ENCODE measurements at places on chromosomes 2 and 18.
A peak's percentile ranks its signal among the peaks of the same experiment; 100 is the strongest.

DNA sequence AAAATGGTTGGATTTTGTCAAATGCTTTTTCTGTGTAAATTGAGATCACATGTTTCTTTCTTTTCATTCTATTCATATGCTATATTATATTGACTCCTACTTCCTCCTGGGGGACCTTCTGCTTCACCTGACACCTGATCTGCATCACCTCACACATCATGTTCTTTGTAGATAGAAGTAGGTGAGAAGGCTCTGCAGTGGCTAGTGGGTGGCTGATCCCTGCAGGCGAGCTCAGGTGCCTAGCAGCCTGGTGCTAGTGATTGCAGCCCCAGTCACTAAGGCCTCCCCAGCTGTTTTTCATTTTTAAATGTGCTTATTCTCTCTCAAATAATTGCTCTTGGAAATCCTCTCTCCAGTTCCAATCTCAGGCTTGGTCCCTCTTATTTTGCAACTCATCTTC is 33.6 kb downstream of the MC4R start:
- DNase-seq, result no peak

GRCh38 chr2:71460595-71461303 is 7.4 kb downstream of the DYSF start:
- DNase-seq, result peak; percentile 33

- peak; percentile 33 for DNase-seq
Measured at GRCh38 chr2:16665748-16666448, at the start of gene CYRIA. Gene CYRIA (minus strand): TSS chr2:16665834. CDS start chr2:16588119, 77,715 bp downstream.

DNA sequence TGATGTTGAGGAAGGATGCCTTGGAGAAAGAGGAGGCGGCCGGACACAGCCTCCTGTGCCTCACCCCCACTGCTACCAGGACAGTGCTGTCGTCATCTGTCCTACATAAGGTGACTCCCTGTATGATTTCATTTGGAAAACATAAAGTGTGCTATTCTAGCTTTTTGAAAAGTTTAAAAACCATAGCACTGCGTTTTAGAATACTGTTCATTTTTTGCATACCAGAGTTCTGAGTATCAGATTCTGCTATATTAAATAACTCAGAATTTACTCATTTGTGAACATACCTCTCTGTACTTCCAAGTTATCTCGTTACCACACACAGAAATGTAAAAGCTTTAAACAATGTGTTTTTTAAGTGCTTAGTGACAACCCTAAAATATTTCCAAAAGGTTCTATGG is 302.9 kb downstream of the LRRTM1 start:
- DNase-seq, result no peak

DNA sequence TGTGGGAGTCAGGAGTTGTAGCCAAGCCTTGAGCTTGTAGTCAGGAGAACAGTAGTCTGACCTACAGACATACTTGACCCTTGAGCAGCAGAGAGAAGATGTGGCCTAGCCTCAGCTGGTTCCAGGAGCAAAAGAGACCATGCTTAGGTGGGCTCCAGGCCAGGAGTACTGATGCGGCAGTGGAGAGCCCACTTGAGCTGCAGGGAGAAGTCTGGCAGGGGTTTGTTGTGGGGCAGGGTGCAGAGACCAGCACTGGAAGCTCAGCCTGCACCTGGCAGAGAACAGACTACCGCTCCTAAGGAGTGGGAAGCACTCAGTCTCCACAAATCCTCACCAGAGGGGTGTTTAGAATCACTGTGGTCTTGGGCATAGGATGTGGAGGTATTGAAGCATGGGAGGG is 197.9 kb downstream of the TPGS2 start:
- no peak for DNase-seq

DNA sequence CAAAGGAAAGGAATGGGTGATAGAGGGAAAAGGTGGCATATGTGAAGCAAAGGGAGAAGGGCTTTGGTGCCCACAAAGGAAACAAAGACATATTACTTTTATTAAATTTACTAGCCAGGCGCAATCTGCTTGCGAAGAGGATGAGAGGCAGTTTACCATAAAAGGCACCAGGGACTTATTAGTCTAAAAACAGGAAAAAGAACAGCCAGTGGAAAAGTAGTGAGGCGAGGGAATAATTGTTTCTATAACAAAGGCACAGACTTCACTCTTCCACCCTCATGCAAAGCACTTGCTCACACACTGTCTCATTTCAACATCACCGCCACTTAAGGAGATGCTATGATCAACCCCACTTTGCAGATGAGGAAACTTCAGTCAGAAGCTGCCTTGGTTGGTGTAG is 210.5 kb downstream of the ALPK2 start:
- no peak for DNase-seq

- DNase-seq, result peak; percentile 6
Measured at GRCh38 chr18:79944126-79944731, 7.2 kb downstream of the SLC66A2 start.

DNA sequence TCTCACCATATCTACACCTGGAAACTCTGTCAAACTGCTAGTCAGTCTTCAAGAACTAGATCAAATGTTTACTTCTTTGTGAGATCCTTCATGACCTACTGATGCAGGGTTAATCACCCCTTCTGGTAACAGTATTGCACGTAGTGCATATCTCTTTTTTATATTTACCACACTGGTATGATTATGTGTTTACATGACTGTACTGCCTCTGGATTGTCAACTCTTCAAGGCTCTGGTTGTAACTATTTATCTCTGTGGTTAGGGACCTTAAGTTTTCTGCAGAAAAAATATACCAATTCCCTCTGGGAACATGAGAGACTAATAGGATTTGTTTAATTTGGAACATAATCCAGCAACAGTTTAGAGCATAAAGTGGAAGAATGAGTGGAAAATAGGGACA is 135.5 kb downstream of the PDE1A start:
- no peak for DNase-seq

DNA sequence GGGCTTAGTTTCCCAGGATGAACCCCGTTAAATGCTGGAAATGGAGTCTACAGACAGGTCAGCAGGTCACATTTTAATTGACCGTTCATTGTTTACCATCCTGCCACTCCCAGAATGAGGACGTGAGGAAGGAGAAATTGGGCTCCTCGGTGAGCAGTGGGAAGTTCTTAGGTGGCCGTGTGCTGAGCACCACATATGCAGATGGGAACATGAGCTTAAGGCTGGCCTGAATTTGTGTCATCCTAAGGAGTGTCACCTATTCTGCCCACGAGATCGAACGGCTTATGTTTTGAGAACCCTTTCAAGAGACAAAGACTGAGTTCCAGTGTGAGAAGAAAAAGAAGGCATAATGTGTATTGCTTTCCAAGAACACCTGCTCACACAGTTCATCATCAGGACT is 234.4 kb upstream of the PXDN start:
- no peak for DNase-seq

- DNase-seq, result peak; percentile 6
Measured at GRCh38 chr2:96100893-96101304, 15.5 kb downstream of the ADRA2B start.

GRCh38 chr2:42474765-42475454 is 18.9 kb downstream of the KCNG3 start:
- DNase-seq, result no peak

DNA sequence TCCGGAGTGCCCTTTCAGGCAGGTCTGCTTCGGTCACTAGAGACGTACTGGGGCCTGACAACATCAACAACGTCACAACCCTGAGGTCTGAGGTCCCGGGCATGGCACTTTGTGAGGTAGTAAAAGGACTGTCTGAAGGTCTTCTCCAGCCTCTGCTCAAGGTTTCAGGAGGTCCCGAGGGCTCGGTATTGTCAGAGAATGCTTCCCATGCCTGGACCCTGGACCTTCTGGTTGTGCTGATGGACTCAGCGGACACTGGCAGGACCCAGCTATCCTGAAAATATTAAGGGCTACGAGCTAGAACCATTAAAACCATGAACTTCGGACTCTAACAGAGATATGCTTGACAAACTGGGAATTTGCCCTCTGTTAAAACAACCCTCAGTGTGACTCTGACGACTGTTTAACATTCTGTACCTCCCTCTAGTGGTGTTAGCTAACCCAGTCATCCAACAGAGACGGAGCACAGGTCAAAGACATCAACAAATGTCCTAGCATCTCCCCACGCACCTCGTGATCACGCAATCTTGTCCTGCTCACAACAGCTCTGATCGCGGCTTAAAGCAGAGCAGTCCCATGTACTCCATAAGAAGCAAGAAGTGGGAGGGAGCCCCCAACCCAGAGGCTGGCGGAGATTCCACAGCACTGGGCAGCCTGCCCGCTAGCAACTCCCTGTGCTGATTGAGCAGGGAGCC is 96.5 kb downstream of the CCDC93 start:
- no peak for DNase-seq

- DNase-seq, result peak; percentile 38
Measured at GRCh38 chr2:11073251-11073650, 82.0 kb upstream of the SLC66A3 start.

- no peak for DNase-seq
Measured at GRCh38 chr2:226755631-226756030, 44.0 kb downstream of the IRS1 start.

- no peak for DNase-seq
Measured at GRCh38 chr18:5457462-5457957, 86.3 kb downstream of the EPB41L3 start.

DNA sequence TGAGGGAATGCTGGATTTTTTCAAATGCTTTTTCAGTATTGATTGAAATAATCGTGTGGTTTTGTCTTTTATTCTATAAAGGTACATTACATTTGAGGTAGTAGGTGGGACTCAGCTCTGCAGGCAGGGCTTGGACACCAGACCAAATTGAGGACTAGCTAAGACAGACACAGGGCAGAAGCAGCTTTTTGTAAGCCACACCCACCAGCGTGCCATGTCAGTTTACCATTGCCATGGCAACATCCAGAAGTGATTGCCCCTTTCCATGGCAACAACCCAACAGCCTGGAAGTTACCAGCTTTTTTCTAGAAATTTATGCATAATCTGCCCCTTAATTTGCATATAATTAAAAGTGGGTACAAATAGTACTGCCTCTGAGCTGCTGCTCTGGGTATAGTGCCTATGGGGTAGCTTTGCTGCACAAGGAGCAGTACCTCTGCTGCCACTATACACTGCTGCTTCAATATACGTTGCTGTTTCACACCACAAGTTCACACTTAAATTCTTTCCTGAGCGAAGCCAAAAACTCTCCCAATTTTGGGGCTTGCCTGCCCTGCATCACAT is 23.6 kb upstream of the VWA3B start:
- DNase-seq, result no peak

DNA sequence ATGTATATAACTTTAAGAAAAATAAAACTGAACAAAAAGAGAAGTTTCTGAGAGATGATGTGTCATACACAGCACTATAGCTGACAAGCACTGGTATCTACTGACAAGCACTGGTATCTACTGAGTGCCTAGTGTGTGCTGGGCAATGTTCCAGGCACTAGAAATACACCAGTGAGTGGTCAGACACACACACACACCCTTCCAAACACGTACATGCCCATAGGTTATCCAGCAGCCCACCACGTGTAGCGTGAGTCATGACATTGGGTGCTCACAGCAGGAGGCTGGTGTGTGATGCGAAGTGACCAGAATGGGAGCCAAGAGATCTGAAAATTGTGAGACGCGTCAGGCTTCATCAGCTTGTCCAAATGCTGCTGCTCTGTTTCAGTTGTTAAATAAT is 12.2 kb upstream of the GNAL start:
- DNase-seq, result no peak

- DNase-seq, result no peak
Measured at GRCh38 chr2:222844323-222844722, 16.5 kb upstream of the ACSL3 start.

DNA sequence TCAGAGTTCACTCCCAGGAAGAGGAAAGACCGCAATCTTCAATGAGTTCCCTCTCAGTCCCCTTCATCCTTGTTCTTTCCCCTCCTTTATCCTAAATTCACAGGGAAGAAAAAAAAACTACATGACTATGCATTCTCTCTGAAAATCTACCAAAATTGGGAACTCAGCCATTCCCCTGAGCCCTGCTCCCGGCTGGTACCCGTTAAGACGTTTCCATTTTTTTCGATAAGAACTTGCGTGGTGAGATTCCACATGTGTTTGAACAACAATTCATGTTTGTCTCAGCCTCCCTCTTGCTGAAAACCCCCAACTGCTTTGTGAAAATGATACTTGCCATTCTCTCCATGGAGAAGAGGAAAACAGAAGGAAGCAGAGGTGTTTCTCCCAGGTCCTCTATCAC is 318.7 kb upstream of the ID2 start:
- DNase-seq, result no peak

DNA sequence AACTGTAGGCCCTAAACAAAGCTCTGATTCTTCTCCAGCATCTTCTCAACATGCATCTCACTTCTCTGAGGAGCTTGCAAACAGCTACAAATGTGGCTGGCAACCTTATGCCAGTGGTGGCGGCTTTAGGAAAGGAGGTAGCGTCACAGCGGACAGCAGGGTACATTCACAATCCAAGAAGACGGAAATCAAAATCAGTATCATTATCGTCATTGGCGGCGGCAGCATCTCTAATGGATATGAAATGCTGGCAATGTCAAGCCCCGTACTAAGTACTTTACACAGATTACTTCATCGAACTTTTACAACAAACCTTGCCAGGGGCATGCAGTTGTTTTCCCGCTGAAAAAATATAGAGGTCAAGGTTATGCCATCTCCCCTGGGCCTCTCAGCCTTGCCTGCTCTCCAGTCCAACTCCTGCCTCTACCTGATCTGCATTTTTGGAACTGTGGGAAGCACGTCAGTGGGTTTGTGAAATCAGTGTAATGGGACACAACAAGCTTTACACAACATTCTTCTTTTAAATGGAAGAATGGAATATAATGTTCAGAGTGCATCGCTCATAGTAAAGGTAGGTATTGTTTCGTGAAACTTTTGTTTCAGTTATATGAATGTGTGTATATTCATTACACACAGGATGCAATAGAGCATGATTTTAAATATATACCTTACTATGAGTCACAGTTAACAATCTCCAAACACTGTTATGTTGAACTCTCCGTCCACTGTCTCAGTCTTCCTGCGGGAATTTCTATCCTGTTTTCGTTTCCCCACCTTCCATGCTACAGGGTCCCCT is 152.9 kb downstream of the TTC32 start:
- DNase-seq, result no peak

DNA sequence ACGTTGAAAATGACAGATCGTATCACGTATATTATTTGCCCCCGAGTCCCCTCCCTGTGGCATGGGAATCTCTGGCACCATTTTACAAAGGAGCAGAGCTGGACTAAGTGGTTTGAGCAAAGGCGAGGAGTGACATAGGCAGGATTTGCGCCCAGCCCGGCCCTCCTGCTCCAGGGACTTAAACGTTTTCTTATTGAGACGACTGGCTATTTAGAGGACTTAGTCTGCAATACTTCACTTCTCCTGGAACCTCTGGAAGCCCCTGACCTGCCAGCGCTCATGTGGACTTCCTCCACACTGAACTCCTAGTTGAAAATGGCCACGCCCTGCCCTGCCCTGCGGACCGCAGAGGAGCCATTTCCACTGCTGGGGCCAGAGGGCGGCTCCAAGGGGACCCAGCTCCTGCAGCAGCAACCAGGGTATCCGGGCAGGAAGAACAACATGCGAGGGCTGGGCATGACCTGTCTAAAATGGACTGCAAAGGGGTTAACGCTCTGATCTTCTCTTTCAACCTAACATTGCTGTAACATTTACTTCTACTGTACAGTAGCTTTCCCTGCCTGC is 690.7 kb downstream of the LRP1B start:
- no peak for DNase-seq

GRCh38 chr2:108986916-108987510 is 2.0 kb downstream of the EDAR start:
- DNase-seq, result no peak

GRCh38 chr2:226118471-226119429 is 680.9 kb downstream of the IRS1 start:
- no peak for DNase-seq
